ENCODE measurements at places on chromosomes 3 and 15.

DNA sequence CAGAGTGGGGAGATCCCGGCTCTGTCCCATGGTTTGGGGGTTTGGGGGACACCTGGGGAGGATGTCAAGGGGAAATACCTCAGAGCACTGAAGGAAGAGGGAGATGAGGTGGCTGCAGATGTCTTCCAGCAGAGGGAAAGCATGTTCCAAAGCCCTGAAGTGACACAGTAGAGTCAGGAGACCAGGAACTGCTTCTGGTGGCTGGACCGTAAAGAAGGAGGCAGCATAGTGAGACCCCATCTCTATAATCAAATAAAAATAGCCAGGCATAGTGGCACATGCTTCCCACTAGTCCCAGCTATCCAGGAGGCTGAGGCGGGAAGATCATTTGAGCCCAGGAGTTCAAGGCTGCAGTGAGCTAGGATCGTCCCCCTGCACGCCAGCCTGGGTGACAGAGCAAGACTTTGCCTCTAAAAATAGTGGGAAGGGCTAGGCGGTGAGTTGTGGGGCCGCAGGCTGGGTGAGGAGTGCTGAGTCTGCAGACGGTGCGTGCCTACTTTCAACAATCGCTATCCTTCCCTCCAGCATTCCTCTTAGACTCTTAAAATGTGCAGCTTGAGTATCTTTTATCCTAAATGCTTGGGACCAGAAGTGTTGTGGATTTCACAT lies 26.2 kb downstream of the HES1 start:
- DNase-seq: no peak

DNA sequence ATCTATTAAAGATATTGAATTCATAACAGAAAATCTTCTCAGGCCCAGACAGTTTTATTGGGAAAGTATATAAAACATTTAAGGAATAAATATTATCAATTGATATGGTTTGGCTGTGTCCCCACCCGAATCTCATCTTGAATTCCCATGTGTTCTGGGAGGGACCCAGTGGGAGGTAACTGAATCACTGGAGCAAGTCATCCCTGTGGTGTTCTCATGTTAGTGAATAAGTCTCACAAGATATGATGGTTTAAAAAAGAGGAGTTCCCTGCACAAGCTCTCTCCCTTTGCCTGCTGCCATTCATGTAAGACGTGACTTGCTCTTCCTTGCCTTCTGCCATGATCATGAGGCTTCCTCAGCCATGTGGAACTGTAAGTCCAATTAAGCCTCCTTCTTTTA lies 160.5 kb downstream of the ANO10 start:
- DNase-seq: no peak

DNA sequence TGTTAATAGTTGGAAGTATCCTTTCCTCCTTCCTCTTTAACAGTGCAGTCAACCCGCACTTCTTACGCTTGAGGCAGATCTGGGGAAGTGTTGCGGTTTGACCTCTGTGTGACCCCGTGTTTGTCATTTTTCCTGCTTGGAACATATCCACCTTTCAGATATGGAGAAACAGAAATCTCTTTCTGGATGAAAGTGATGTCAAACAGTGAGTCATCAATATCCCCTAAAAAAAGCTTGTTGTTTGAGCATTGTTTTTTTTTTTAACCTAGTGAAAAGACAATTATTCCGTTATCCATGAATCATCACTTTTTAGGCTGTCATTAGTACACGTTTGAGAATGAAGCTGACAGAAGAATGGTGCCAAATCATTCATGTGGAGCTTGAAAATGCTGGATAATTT lies 293.7 kb downstream of the ARPP21 start:
- peak; percentile 83 for DNase-seq

GRCh38 chr3:56763233-56763632 lies 38.5 kb downstream of the ARHGEF3 start:
- DNase-seq: no peak

DNA sequence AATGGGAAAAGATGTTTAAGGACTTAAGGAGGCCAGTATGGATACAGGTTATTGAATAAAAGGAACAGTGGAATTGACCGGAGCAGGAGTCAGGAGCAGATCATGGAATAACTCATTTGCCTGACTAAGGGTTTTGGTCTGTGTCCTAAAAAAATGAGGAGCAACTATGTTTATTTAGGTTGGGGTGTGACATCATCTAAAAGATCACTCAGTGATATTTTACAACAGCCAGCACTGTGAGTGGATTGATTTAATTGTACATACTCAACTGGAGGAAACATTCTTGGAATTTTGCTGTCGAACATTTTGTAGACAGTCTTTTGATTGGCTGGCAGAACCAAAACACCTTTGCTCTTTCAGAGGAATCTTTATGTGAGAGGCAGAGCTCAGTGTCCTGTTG lies 348.6 kb upstream of the CDIN1 start:
- DNase-seq: peak; percentile 14

DNA sequence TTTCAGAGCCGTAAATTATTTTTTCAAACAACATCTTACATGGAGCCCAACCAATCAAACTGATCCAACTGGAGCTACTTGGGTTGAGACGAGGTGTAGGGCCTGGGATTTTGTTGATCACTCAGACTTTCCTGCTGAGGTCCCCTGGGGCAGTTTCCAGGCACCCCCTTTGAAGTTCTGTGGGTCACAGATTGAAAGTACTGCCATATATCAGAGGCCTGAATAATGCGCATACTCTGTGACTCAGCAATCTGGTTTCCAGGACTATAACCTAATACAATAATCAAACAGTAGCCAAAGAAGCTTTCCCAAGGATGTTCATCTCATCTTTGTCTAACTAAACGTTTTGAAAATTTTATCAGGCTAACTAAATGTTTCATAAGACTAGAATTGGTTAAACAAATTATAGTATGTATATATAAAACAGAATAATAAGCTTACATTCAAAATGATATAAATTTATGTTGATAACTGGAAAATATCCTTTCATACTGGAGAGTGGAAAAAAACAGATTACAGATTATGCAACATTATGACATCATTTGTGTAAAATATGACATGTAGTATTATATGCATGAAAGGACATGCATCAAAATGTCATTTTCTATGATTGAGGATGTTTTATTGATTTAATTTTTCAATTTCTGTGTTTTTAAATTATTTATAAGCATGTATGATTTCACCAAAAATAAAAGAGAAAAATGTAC lies 617.1 kb downstream of the NTRK3 start:
- DNase-seq: no peak

- DNase-seq: no peak
Measured at GRCh38 chr15:64493641-64494040, 33.3 kb downstream of the ZNF609 start.

- no peak for DNase-seq
Measured at GRCh38 chr15:90099868-90100831, 2.1 kb downstream of the IDH2 start.

- peak; percentile 91 for DNase-seq
Measured at GRCh38 chr15:50353251-50353974, 1.6 kb downstream of the GABPB1 start.

- DNase-seq: no peak
Measured at GRCh38 chr3:135440746-135441145, 524.8 kb upstream of the PPP2R3A start.

GRCh38 chr3:20225769-20226168 lies 39.8 kb upstream of the SGO1 start:
- DNase-seq: no peak

DNA sequence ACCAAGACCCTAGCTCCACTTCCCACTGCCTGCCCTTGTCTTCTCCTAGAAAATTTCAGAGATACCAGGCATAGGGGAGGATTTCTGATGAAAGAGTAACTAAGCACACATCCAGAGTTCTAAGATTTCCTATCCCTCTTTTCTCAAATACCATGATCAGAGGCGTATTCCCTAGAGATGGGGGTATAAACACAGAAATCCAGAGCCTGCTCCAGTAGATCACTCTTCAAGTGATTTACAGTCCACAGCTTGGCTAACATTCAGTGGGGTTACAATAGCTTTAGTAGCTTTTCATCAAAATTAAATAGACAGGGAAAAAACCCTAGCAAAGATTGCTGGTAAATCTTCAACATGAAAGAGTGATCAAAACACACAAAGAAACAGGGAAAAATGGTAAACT lies 800.7 kb upstream of the GRM7 start:
- no peak for DNase-seq

GRCh38 chr3:122031123-122031468 lies 9.0 kb upstream of the ILDR1 start:
- no peak for DNase-seq

- DNase-seq: no peak
Measured at GRCh38 chr3:4534906-4535305, 41.8 kb downstream of the ITPR1 start.

DNA sequence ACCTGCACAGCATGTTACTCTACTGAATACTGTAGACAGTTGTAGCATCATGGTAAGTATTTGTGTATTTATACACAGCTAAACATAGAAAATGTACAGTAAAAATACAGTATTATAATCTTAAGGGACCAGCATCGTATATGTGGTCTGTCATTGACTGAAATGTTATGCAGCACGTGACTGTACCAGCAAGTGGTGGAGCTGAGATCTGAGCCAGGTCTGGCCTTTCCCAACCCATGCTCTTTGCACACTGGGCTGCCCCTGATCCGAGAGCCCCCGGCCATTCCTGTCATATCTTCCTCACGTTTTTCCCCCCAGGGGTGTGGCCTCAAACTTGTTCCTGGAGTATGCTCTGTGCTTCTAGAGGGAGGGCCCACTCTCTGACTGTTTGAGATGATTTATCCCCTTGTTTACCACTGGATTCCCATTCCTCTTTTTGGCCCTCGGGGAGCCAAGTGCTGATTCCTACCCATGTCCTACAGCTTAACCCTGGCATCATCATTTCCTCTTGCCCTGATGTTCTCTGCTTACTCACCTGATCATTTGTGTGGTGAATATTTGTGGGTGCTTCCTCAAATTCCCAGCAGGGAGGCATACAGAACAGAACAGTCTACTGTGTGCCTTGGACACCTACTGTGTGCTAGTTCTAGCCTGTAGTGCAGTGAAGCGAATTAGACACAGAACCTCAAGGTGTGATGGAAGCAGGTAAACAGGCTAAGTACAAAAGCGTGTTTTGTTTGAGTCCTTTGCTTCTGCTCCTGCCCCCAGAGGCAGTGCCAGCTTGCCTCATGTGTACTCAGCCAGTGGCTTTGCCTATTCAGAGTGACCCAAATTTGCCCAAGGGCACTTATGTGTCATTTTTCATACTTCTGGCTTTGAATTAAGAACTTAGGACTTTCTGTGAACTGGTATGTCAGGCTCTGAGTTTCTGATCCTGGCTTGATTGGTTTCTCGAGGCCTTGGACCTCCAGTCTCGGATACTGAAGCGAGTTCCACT lies 21.0 kb downstream of the CSRNP1 start:
- no peak for DNase-seq

DNA sequence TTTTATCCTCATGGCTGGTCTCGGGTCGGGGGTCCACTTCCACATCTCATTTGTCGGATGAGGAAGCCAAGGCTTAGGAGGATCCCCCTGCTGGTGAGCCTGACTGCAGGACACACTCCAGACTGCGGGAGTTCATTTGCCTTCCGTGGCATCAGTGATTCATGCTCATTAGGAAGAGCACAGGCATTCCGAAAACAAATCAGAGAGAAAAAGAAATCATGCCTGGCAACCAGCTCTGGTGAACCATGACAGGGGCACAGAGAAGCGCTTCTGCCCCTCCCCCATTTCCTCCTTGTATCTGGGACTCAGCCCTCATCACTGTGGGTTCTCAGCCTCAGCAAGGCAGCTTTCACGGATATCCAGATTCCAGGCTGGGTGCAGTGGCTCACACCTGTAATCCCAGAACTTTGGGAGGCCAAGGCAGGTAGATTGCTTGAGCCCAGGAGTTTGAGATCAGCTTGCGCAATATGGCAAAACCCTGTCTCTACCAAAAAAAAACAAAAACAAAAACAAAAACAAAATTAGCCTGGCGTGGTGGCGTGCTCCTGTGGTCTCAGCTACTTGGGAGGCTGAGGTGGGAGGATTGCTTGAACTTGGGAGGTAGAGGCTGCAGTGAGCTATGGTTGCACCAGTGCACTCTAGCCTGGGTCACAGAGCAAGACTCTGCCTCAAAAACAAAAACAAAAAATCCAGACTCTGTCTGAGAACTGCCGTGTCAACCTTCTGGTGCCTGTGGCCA lies 28.4 kb downstream of the IRAK2 start:
- DNase-seq: peak; percentile 84

DNA sequence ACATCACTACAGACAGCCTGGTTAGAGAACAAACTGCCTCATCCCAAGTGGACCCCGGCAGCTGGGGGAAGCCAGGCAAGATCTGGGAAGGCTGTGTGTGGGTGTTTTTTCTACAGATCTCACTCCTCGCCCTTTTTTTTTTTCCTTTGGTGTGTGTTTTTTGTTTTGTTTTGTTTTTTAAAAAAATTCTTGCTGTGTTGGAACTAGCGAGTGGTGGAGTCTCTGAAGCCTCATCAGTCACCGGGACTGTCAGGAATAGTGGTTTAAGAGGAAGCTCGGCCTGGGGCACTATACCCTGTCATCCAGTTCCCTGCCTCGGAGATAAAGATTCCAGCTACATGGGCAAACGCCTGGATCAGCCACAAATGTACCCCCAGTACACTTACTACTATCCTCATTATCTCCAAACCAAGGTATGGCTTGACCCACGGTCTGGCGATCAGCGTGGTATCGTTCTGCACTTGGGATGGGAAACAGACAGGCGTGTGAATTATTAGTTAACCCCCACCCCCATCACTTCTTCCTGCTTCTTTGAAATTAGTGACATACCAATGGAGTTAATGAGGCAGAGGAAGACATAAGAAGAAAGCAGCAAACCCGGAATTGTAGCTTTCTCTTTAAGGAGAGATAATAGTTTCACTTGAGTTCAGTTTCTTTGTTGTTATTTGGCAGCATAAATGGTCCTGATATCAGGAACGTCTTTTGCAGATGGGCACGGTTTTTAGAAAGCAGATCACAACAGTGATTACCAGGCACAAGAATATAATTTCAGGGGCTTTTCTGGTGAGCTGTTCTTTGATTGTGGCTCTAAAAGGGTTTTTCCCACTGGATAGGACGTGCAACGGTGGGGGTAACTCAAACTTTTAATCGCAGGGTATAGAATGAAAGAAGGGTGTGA lies 722 bp downstream of the RBMS3 start:
- no peak for DNase-seq

- DNase-seq: no peak
Measured at GRCh38 chr3:167705840-167706239, 28.9 kb downstream of the PDCD10 start.

DNA sequence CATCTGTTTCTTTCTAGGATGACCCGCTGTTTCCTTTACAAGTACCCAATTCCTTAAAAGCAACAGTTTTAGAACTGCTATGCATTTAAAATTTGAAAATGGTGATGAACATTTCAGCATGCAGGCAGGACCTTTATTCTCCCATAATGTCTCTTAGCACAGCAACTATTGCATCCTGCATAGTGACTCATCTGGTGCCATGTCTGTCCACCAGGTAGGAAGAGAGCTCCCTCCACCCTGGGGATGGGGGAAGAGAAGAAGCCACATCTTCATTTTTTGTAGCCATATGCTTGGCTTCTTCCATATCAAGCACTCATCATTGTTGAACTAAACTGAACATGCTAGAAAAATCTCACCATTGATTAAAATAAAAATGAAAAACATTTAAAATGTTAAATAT lies 9.9 kb downstream of the GPR15 start:
- no peak for DNase-seq

GRCh38 chr3:16379838-16380237 lies 114.8 kb downstream of the OXNAD1 start:
- DNase-seq: no peak
